ENCODE measurements at places on chromosomes 16 and 17. TPM values are rescaled to one million over a fixed set of nuclear protein-coding genes. Genes with fewer than 3 reads are reported as not detected.
A peak's percentile ranks its signal among the peaks of the same experiment; 100 is the strongest.

ZMYND15 gene
- total RNA-seq: 0.18 TPM

POLR3K gene
- 26.8 TPM for total RNA-seq

PDE6G gene
- 0.68 TPM for total RNA-seq

ABCA8 gene
- total RNA-seq: not detected

DUS2 gene
- total RNA-seq: 18.7 TPM

MT3 gene
- 3.5 TPM for total RNA-seq

ATP2C2 gene
- total RNA-seq: 67.9 TPM

JPH3 gene
- total RNA-seq: not detected

RAB26 gene
- 13.4 TPM for total RNA-seq

- DNase-seq: no peak
Observed at GRCh38 chr16:87587636-87588035, 14.7 kb upstream of the JPH3 start.

DNA sequence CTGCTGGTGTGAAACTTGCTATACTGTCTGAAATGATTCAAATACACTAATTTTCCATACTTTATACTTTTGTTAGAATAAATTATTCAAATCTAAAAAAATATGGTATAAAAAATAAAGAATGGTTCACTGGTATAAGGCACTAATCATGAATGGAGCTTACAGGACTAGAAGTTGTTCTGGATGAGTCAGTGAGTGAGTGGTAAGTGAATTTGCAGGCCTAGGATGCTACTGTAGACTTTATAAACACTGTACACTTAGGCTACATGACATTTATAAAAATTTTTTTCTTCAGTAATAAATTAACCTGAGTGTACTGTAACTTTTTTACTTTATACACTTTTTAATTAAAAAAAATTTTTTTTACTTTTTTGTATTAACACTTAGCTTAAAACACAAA lies 95.5 kb downstream of the MAP2K4 start:
- no peak for DNase-seq

DNA sequence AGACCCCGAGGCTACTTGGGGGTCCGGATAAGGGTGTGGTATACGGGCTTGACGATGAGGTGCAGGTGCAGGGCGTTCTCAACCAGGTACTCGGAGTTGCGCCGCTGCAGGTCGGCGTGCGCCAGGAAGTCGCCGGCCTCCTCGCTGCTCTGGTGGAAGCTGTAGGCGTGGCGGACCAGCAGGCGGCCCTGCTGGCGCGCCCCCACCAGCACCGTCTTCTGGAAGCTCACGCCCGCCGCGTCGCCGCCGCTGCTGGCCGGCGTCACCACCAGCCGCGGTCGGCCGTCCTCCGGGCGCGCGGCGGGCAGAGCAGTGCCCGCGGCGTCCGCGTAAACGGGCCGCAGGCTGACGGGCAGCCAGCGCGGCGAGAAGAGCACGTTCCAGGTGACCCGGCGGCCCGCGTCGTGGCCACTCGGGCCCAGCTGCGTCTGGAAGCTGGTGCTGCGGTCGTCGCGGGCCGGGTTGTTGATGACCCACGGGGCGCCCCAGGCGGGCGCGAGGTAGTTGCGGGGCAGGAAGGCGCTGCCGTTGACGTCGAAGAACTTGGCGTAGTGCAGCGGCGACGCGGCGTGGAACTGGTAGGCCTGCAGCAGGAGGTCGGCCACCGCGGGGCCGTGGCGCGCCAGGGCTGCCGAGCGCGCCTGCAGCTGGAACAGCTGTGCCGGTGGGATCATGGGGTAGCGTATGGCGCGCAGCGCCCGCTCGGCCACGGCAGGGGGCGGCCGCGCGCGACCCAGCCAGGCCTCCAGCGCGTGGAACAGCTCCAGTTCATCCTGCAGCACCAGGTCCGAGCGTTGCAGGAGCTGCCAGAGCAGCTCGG lies 4.8 kb downstream of the BTBD17 start:
- no peak for DNase-seq

- no peak for DNase-seq
Observed at GRCh38 chr16:27722207-27722606, 172.3 kb downstream of the KATNIP start.

GRCh38 chr17:4717791-4718190 lies 7.4 kb downstream of the ARRB2 start:
- no peak for DNase-seq

DNA sequence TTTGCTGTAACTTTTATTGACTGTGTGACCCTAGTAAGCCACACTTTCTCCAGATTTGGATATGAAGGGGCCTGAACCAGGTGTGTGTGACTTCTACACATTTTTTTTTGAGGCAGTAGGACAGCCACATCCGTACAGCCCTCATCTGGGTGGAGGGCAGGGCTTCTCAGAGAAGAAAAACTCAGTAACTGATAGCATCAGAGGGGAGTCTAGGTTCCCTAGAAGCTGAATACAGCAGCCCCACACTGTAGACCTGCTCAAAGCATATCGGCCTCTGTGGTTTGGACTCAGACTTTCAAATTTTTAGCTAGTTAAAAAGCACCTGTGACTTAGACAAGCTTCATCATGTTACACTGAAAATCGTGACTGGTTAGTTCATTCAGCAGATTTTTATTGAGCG lies 10.8 kb downstream of the PRSS54 start:
- DNase-seq: no peak

DNA sequence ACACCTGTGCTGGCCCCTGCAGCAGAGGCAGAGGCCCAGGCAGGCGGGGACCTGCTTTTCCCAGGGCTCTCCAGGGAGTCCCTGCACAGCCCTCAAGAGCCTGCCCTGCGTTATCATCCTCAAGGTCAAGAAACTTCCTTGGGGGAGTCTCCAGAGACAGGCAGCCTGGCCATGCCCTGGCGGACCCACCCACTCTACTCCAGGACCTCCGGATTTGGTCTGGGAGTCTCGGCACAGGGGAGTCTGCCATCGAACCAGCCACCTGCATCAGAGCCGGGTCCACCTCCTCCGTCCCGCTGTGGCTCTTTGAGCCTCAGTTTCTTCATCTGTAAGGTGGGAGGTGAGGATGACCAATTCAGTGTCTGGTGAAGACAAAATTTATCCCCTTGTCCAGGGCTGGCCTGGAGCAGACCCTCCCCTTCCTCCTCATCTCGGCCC lies 75.3 kb upstream of the TNRC6C start:
- no peak for DNase-seq

- DNase-seq: no peak
Observed at GRCh38 chr16:7373776-7374175, 41.1 kb downstream of the RBFOX1 start.

GRCh38 chr17:72567774-72568173 lies 447.0 kb downstream of the SOX9 start:
- no peak for DNase-seq

DNA sequence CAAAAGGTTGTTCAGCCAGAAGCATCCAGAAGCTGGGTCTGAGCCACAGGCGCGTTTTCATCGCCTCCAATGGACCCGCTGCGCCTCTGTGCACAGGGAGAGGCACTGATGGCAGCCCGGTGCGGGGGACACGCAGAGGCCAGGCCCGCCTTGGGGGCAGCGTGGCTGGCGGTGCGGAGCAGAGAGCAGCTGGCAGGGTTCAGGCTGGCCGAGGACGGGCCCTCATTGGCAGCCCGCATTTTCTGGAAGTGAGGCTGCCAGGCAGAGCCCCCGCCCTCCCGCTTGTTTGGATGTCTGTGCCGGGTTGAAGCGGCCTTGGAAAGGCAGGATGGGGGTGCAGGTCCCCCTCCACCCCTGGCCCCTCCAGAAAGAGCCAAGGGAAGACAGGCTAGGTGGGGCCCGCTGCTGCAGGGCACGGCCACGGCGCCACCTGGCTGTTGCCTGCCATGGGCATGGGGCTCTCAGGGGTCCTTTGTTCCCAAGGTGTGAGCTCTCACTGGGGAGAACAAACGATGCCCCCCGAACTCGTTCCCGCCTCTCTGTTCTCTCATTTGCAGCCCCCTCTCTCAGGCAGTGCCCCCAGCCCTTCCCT lies 18.8 kb downstream of the GSE1 start:
- no peak for DNase-seq

GRCh38 chr17:29283961-29284360 lies 10.0 kb downstream of the NUFIP2 start:
- DNase-seq: no peak

GRCh38 chr17:9811086-9811485 lies 10.8 kb downstream of the GSG1L2 start:
- no peak for DNase-seq

GRCh38 chr16:1416521-1416941 lies 2.0 kb upstream of the UNKL start:
- no peak for DNase-seq

- no peak for DNase-seq
Observed at GRCh38 chr16:30992276-30992780, 7.3 kb downstream of the HSD3B7 start.

GRCh38 chr17:1049446-1050225 lies 52.7 kb downstream of the TIMM22 start:
- DNase-seq: no peak

- DNase-seq: no peak
Observed at GRCh38 chr17:66945147-66945835, 19.2 kb upstream of the CACNG4 start.

- DNase-seq: no peak
Observed at GRCh38 chr17:19986941-19987861, 9.6 kb upstream of the AKAP10 start.

GRCh38 chr16:84183911-84184591 lies 2.8 kb downstream of the TAF1C start:
- peak; percentile 18 for DNase-seq

DNA sequence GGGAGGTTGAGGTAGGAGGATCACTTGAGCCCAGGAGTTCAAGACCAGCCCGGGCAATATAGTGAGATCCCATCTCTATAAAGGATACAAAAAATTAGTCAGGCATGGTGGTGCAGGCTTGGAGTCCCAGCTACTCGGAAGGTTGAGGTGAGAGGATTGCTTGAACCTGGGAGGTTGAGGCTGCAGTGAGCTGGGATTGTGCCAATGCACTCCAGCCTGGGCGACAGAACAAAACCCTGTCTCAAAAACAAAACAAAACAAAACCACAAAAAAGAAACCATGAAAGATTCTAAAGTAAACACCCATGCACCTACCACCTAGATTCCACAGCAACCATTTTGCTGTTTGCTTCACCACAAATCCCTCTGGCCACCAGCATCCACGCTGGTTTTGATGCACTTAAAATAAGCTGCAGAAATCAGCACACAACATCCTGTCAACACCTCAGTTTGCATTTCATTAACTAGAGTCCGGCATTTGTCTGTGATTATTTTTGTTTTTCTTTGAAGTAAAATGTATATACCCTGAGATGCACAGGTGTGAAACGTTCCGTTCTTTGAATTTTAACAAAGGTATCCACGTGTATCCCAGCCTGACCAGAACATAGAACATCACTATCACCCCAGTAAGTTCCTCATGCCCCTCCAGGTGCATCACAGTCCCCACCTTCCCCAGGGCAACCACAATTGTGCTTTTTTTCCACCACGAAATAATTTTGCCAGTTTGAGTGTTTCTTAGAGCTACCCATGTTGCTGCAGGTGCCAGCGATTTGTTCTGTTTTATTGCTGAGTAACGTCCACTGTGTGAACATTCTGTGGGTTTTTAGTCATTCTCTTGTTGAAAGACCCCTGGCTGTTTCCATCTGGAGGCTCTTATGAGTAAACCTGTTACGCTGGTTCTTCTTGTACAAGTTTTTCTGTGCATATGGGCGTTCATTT lies 191.5 kb downstream of the SEC14L1 start:
- DNase-seq: peak; percentile 49

GRCh38 chr17:30969989-30970830 lies 629 bp upstream of the RNF135 start:
- DNase-seq: peak; percentile 75

DNA sequence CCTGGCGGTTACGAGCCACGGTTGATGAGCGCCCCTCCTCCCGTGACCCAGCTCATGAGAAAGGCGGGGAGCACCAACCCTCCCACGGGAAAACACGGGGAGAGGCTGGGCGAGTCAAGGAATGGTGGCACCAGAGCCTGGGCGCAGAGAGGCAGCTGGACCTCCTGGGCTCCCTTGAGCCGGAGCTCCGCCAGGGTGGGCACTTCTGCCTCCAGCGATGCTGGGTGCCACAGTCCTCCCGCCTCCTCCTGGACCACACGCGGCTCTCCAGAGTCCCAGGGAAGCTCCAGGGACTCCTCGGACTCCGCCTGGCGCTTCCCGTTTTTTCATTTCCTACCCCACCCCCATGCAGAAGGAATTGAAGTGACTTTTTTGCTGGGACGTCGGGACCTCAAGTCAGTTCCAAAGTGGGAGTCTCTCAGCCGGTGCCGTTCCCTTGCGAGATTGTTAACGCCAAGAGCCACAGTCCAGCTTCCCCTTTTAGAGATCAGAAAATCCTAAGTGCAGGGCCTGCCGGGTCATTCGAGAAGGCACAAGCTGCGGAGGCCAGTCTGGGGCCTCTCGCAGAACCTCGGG lies 6.6 kb upstream of the CBX8 start:
- no peak for DNase-seq

DNA sequence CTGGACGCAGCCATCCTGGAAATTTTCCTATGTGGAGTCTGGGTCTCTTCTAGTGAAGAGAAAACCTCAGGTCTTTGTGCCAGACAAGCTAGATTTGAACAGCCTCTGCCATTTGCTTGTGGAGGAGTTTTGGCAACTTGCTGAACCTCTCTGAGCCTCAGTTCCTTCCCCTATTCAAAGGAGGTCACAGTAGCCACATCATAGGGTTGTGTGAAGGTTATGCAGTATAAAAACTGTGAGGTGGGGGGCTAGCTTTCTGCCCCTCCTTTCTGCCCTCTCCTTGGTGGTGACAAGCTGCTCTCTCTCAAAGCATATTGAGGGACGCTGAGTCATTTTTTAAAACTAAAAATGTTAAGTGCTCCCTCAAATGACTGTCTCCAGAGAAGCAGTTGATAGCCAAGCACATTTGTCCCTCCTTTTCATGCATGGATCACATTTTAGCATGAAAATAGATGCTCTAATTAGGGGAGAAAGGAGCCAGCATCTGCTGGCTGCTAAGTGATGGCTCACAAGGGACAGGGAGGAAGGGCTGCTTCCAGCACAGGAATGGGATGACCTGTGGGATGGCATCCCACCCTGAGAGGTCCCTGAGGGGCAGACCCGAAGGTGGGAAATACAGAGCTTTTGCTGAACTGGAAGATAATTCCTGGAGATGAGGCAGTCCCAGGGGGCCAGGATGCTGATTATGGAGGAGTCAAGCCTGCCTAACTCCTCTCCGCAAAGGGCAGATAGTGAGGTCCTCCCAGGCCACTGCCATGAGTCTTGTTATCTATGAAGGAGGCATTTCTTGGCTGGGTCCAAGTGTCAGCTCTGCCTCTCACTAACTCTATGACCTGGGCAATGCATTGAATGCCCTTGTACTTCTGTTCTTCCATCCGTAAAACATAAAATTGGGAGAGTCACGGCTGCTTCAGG lies 218.8 kb downstream of the RAB11FIP4 start:
- DNase-seq: no peak

DNA sequence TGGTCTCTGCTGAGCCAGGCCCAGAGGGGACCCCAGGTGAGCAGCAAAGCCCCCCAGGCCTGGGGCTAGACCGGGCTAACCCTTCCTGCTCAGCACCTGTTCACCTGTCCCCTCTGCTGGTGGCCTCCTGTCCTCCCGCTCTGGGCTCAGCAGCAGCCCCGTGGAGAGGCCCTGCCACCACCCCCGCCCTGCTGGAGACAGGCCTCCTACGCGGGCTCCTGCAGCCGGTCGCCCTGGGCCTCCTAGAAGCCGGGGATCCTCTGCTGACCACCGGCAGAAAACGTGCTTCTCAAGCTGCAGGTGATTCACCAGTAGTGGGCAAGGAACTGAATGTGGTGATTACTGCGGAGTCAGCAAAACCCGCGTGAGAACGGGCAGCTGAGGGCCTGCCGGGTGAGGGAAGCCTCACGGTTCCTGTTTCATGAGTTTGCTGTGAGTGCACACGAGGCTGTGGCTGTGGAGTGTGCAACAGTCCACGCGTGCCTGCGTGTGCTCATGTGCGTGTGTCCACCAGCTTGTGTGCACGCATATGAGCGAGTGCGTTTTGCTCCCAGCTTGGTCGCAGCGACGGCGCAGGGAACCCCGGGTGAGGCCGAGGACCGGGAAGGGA lies 792 bp downstream of the SECTM1 start:
- DNase-seq: peak; percentile 51

GRCh38 chr17:77212081-77212832 lies 71.5 kb downstream of the SEC14L1 start:
- DNase-seq: no peak

All from HT-29 (cell line).